ENCODE measurements at places on chromosomes 2 and 18.

DNA sequence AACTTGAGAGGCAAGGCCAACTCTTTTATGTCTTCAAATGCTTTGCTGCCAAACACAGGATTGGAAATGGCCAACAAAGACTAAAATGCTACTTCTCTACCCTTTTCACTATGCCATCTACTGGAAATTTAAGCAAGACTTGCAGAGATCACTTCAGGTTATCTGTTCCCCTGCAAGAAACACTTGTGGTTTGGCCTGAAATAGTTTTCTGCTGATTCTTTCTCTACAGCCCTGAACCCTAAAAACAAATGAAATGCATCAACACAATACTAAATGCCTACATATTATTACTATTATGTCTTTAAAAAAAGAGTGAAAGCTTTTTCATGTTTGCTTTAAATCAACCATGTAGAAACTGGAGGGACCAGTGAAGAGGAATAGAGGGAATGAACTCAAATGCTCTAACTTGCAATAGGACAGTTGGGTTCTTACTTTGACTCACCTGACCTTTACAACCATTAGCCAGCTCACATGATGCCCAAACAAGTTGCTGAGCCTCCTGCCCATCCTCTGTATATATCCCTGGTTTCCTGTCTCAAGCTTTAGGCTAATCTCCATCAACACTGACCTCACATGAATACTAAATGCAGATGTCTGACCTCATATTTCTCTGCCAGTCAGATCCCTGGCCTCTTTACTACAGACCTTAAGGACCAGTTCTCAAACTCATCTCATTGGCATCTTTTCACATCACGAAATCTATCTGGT, 17.5 kb upstream of the ADAM17 start:
- DNase-seq = no peak

DNA sequence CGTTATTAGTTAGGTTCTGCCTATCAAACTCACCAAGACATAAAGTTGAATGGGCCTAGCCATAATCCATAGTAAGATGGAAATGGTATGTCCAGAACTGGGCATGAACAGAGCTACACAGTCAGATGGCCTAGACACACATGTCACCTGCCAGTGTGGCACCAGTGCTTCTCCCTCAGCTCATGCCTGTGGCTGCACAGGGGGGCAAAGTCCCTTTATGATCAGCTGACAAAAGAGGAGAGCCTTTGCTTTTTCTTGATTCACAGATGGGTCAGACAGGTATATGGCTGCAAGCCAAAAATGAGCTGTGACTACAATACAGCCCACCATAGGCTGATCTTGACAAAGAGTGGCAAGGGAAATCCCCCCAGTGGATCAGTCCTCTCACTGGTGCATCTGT, 28.3 kb upstream of the STARD7 start:
- DNase-seq = no peak

GRCh38 chr18:62312851-62313250, 12.3 kb upstream of the TNFRSF11A start:
- DNase-seq = no peak

DNA sequence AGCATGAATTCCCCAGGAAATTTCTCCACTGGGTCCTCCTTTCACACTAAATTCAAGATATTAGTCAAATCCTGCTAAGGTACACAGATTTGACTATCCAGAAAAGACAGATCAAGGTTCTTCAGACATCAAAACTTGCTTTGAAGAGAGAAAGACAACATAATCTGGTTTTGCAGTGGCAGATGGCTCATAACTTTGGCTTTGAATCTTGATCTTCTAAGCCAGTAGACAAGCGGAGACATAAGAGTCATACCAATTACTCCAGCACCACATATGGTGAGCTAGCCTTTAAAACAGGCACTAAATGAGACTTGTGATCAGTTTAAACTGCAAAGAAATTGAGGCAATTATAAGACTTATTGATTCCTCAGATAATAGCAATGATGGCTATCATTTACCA, 29.3 kb downstream of the PDE11A start:
- DNase-seq = no peak

- no peak for DNase-seq
These were observed 238.0 kb upstream of the HS6ST1 start for GRCh38 chr2:128556633-128557032.

GRCh38 chr2:239729681-239730566, 295.2 kb downstream of the NDUFA10 start:
- no peak for DNase-seq

GRCh38 chr2:155770516-155770915, 562.0 kb downstream of the NR4A2 start:
- DNase-seq = no peak

GRCh38 chr2:57809230-57809629, 237.4 kb upstream of the VRK2 start:
- no peak for DNase-seq

DNA sequence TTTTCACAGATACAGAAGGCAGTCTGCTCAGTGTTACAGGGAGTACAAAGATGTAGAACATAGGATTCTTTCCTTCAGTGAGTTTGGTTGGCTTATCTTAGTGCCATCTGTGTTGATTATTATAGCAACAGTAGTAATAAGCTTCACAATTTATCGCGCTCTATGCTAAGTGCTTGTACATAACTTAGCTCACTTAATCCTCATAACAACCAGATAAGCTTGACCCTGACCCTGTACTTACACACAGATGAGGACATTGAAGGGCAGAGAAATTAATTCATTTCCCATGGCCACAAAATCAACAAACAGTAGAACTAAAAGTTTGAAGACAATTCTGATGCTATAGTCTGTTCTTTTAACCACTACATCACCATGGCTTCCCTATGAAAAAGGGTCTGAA, 121.8 kb downstream of the SPHKAP start:
- DNase-seq = no peak

DNA sequence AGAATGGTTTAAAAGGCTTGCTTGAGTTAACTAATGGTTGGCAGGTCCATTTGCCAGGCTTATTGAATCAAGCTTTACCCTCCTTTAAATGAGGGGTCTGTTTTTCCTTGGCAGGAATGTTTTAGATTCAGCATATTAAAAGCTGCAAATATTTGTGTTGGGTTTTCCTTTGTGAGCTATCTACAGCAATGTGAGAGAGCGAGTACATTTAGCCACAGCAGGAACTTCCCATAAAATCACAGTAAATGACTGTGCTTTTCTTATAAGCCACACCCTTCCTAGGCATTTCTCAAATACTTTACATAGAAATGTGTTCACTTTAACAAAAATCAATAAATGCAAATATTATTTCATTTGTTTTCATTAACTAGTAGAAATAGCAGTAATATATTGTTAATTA, 23.9 kb downstream of the CALCRL start:
- DNase-seq = no peak

DNA sequence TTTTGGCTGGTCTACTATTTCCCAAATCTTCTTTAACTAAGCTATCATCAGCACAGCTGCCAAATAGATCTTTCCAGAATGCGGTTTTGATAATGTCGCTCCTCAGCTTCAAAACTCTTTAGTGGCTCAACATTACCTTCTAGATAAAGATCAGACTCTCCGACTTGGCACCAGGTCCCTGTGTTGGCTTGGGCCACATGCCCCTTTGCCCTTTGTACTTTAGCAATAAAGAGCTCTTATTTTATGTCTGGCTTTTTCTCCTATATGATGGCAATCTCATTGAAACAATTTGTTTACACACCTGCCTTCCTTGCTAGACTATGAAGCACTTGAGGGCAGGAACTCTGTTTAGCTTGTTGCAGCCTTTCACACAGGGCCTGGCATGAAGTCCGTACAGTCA, 128.9 kb upstream of the GATA6 start:
- no peak for DNase-seq

- no peak for DNase-seq
These were observed 55.1 kb downstream of the KCNG3 start for GRCh38 chr2:42438685-42439084.

DNA sequence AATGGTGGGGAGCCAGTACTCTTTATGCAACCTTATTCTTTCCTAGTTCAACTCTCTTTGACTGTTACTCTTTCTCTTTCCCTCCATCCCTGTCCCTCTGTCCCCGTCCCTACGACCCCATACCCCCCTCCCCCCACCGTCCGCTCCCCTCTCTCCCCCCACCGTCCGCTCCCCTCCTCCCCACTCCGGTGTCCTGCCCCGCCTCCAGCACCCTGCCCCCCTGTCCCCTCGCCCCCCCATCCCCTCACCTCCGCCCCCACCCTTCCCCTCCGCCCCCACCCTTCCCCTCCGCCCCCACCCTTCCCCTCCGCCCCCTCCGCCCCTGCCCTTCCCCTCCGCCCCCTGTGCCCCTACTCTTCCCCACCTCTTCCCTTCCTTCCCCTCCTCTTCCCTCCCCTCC, 128.4 kb downstream of the LPIN1 start:
- DNase-seq = no peak

DNA sequence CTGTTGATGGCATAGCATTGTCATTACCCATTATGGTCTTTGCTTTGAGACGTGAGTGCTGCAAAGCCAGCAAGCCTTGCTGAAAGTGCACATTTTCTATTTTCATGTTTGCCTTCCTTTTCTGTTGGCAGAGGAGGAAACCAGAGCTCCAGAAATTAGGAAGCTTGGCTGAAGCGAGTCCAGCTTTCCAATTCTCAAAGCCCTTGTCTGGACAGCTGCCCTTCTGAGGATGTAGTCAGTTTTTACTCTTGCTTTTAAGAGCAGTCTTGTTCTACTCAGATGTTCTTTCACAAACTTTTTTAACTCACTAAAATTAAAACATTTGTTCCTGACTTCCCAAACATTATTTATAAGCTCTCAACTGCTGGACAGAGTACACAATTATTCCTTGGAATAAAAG, 93.8 kb downstream of the ICOS start:
- no peak for DNase-seq

- DNase-seq = no peak
These were observed 86.8 kb downstream of the ERBB4 start for GRCh38 chr2:212451786-212452231.

DNA sequence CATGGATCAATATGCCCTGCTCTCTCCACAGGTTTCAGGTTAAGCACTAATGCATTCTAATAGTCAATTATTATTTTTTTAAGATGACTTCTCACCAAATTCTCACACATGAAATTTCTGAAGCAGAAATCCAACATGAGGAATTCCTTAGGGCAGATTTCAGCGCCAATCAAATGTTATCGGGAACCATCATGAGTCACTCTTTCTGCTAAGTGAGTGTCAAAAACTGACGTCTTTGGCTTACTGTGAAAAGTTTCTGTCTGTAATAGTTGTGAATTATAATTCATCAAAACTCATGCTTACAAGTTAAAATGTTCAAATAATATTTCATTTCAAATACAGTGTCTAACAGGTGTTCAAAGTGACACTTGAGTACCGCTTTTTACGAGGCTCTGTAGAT, 1038.6 kb downstream of the SOCS6 start:
- no peak for DNase-seq

- DNase-seq = no peak
These were observed 324.0 kb upstream of the ACVR2A start for GRCh38 chr2:147520817-147521216.

- no peak for DNase-seq
These were observed 169.7 kb upstream of the SMAD2 start for GRCh38 chr18:48100165-48100575.

- DNase-seq = no peak
These were observed 60.7 kb downstream of the COMMD1 start for GRCh38 chr2:61966087-61966727.

DNA sequence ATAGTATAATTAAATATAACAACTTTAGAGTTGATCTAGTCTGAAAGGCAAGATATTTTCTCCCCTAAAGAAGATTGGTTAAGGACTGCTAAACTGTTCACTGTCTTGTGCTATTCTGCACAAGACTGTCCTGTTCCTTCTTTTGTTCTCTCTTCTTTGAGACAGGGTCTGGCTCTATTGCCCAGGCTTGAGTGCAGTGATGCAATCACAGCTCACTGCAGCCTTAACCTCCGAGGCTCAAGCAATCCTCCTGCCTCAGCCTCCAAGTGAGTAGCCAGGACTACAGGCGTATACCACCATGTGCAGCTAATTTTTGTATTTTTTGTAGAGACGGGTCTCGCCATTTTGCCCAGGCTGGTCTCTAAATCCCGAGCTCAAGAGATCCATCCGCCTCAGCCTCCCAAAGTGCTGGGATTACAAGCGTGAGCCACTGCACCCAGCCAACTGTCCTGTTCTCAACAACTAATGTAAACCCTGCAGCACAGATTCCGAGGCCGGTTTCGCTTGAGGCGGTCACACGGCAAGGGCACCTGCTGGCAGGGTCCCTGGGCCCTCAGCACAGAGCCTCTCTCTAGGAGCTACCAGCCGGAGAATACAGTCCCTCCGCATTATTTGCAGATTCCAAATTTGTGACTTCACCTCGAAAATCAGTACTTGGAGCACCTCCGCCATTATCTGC, 16.4 kb downstream of the PXDN start:
- DNase-seq = no peak

DNA sequence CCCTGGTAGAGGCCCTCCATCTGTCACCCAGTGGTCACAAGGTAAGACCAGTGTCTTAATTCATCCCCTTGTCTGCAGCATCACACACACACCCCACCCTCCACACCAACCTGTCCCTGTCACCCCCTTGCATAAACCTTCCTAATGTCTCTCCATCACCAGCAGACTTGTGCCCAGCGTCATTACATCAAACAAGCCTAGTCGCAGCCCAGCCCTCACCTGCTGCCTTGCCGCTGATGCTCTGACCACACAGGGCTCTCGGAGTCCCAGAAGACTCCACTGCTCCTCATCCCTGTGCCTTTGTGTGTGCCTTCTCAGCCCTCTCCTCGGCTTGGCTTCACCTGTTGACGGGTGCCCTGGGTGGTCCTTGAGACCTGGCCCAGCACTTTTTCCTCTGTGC, 171.2 kb downstream of the GLI2 start:
- no peak for DNase-seq

GRCh38 chr2:219423652-219424377, 5.6 kb downstream of the DES start:
- no peak for DNase-seq

GRCh38 chr2:676647-677055, 555 bp downstream of the TMEM18 start:
- DNase-seq = peak; percentile 96

- no peak for DNase-seq
These were observed 321.9 kb downstream of the RAD51AP2 start for GRCh38 chr2:17196380-17196779.

- no peak for DNase-seq
These were observed 125.1 kb downstream of the PMAIP1 start for GRCh38 chr18:60024857-60025256.

DNA sequence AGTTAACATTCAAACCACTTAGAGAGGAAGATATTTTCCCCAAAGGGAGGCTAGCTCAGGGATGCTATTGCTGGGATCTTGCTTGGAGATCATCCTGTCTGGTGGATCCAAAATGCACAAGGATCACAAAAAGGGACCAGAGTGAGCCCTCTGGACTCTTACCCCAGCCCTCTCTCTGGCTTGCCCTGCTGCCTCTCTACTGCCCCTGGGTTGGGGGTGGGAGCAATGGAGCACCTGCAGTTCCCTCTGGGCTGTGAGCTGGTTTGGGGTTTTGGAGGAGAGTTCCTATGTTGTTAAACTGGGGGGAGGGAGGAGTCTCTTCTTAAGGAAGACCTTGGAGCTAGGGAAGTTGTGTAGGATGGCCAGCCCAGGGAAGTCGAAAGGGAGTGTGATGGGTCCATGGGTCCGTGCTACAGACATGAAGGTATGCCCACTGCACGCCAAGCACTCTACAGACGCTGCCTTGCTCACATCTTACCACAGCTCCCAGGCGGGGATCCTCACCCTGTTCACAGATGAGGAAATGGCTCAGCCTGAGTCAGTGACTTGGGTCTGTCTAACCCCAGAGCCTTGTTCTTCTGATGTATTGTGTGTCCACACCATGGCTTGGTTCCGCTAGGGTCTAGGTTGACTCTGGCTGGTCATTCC, 3.8 kb downstream of the LBH start:
- no peak for DNase-seq
